H4 (cell line): ENCODE measurements at places on chromosomes 1 and 21.

DNA sequence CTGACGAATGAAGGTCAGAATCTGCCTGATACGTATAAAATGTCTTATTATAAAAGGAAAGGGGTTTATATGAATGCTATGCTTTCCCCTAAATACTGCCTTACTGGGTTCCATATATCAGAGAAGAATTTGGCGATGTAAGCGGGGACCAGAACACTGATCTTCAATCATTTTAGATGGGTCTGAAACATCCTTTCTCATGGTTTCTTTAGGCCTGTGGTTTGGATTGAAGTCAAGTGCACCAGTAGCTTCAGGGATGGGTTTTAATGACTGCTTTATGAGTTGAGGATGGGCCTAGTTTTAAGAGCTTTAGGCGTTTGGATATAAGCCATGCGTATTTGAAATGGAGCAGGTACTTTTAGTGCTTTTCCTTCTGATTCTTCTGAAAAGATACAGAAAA is 6.9 kb downstream of the FMN2 start:
- no peak for DNase-seq

DNA sequence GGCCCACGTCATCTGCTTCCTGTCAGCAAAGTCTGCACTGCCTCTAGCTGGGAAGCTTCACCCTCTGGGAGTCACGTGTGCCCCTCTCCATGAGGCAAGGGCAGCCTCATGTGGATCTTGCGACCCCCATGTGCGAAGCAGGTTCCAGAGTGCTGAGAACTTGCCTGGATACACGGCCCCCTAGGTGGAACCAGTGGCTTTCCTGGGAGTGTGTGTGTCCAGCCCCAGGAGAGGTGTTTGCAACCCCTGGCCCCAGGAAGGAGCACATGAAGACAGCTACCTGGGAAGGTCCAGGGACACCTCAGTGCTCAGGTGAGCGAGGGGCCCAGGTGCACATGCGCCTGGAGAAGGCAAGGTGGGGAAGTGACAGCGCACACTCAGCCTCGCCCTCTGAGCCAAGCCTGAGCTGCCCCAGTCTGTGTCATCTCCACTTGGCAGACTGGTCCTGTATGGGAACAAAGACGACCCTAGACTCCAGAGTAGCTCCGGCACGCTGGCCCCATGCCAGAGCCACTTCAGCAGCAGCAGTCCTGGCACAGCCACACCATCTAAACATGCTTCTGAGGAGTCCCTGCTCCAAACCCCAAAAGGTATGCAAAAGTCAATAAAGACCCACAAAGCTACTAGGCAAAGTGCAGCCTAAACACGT is 8.9 kb downstream of the LSS start:
- DNase-seq, result no peak

DNA sequence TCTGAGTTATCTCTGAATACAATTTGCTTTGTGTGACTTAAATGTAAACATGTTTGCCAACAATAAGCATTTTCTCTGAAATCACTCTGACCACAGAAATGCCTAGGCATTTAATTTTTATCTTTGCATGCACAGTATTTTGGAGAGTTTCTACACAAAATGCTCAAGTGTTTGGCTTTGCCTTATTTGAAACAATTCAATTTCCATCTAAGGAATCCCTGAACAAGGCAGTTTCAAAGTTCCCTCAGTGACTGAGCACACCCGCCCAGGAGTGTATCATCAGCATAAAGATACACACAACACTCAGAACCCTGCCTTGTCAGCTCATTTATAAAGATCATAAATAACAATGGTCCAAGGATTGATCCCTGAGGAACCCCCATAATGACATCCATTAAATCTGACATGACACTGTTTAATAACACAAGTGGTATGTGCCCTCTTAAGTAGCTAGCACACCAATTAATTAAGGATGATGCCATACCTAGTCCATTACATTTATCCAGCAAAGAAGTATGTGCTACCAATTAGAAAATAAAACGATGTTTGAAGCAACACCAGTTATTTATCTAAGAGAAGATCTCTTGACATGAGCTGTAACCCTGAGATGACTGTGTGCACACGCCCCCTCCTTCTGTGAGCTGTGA is 585.8 kb downstream of the ADGRL2 start:
- DNase-seq, result no peak

DNA sequence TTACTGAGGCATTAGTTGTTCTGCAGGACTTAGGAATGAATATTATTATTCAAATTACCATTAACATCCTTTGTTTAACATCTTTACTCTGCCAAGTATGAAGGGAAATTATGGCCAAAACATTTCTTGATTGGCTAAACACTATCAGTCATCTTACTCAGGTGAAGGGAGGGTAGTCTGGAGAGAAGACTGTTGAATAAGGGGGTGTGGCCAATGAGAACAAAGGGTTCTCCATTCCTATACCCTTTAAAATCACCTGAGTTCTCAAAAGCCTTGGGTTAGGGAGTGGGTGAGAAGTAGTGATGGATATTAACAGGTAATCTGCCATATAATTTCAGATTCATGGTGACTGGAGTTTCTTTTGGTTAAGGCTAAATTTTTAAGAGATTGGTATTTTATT is 19.3 kb downstream of the CRYZL1 start:
- no peak for DNase-seq

DNA sequence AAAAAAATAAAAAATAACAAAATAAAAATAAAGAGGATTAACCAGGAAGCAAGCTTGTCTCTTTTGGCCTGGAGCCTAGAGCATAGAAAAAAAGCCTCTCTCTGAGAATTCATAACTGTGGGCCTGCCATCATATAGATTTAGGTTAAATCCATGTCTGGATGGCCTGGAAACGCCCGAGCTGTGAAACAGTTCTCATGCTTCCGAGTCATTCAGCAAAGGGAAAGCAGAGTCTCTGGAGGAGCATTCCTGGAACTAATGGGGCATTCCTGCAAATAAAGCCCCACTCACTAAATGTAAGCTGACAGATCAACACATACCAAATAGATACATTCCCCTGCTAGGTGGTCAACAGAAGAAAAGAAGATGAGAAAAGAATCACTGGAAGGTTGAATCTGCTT is 75.8 kb upstream of the GNG4 start:
- DNase-seq, result no peak
